NCI-H82 (cell line): ENCODE measurements at places on chromosomes 13 and 19.

DNA sequence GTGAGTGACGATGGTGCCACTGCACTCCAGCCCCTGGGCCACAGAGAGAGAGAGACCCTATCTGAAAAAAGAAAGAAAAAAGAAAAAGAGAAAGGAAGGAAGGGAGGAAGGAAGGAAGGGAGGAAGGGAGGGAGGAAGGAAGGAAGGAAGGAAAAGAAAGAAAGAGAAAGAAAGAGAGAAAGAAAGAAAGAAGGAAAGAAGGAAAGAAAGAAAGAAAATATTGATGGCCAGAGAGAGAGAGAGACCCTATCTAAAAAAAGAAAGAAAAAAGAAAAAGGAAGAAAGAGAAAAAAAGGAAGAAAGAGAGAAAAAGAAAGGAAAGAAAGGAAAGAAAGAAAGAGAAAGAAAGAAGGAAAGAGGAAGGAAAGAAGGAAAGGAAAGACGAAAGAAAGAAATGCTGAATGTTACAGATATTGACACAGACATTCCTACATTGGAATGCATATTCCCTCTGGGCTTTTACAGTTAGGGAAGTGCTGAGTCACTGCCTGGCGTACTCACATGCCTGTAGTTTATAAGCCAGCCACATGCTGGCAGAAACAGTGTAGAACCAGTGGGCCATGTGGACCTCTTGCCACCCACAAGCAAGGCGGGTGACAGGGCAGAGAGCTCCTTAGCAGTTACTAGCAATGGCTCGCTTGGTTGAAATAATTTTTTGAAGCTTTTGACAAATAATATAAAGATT lies 34.6 kb upstream of the SLC46A3 start:
- peak; percentile 17 for DNase-seq

- DNase-seq = peak; percentile 62
Observed at GRCh38 chr13:79423801-79424642, 18.0 kb upstream of the RBM26 start.

DNA sequence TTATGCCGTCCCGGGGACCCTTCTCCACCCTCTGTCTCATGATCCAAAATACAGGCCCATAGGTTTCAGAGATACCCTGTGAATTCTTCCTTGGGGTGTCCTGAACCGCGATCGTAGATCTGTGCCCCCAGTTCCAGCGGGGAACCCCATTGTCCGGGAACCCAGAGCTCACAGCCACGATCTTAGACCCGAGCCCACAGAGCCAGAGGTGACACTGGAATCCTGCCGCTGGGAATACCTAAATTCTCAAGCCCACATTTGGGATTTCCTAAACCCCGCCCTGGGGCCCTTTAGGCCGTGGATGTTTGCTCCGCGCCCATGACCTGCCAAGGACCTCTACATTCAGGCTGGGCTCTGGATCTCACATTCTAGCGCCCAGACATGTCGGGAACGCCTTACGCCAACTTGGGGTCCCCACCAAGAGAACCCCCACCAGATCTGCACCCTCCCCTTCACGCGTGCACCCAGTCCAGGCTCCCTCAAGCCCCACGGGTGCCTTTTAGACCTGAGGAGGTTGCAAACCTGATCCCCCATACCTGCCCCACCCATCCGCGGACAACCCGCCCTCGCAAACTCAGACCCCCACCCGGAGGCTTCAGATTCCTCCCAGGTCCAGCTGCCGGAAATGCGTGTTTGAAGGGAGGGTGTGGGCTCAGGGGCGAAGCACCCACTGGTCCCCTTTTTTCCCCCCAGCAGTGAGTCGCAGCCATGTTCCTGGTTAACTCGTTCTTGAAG lies 605 bp downstream of the CAPNS1 start:
- peak; percentile 90 for DNase-seq

GRCh38 chr13:76825430-76825829 lies 60.8 kb downstream of the KCTD12 start:
- peak; percentile 40 for DNase-seq

DNA sequence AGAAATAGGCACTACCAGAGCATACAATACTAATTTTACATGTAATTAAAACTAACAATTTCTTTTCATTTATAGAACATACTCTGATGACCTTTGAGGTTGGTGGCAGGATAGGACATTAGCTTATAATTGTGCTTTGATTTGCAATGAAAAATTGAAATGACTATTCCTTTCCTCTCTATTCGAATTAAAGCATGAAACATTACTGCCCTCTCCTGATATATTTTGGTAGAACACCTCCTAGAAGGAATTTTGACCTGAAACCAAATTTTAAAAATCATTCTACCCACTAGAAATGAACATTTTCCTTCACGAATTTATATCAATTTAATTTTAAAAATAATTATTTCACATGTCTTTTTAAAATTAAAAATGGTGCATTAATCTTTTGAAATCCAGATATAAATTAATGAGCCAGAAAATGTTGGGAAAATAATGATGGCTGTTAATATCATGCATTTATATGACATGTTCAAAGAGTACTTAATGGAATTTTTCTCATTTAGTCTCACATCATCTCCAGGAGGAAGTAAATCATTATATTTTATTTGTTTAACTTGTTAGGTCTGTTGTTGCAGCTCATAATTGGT lies 556.3 kb upstream of the ARGLU1 start:
- peak; percentile 38 for DNase-seq

DNA sequence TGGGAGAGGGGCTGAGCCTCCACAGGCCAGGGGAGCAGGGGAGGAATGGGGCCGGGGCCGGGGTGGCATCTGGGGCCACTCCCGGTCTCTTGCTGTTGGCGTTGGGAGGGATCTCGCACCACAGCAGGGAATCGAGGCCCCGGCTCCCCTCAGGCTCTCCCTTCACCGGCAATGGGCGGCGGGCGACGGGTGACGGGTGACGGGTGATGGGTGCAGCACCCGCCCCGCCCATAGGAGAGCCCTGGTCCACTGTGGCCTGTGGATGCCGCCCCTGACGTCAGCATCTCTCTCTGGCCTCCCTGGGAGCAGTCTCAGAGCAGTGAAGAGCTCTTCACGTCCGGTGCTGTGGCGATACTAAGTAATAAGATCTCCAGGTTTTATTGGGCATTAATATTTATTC lies 133.6 kb downstream of the KDM4B start:
- DNase-seq = no peak

- no peak for DNase-seq
Observed at GRCh38 chr13:24112791-24113190, 47.7 kb upstream of the SPATA13 start.

DNA sequence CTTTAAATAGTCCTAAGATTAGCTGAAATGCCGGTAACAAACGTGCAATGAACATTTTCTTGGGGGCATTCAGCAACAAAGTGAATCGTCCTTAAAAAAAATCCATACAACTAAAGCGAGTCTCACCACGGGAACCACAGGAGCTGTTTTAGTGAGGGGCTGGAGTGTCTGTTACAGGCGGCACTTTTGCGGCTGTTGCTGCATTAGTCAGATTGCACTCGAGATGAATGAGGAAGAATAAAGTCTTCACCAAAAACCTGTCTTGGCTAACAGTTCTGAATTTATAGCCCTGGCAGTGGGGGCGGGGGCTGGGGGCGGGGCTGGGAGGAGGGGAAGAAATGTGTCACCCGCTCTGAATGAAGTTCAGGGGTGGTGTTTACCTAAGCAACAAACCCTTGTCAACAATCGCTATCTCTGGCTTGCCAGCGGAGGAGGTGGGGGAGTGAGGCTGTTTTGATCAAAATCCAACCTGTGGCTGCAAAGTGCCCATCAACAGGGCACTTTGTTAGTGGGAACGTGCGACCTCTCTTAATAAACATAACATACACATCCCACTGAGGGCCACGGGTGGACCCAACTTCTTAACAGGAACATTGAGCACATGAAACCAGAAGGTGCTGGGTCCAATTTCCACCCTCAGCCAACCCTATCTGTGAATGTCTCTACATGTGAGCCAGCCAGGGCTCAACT lies 44.5 kb downstream of the RFX2 start:
- DNase-seq = no peak
